A549 treated with CORT108297 at 1 μM for 4 hours (cell line): ENCODE measurements at places on chromosomes 12 and 14. TPM values are rescaled to one million over a fixed set of nuclear protein-coding genes. Genes with fewer than 3 reads are reported as not detected.

The DYRK4 gene
- 40.3 to 47.4 TPM (median 46.8 TPM) in 5 replicates for total RNA-seq

The EGLN3 gene
- 3.5 to 4.6 TPM (median 4.4 TPM) in 5 replicates for total RNA-seq

The TMEM132C gene
- total RNA-seq = not detected in 5 replicates

The TSHR gene
- total RNA-seq = not detected in 5 replicates

The LYZ gene
- 0.30 TPM in 1 of 5 replicates, not detected in the others for total RNA-seq

The HAL gene
- total RNA-seq = 0.16 to 0.30 TPM (median 0.18 TPM) in 4 of 5 replicates, not detected in the other

The LBHD2 gene
- total RNA-seq = 0.12 to 0.39 TPM (median 0.27 TPM) in 3 of 5 replicates, not detected in the others

The CMAS gene
- total RNA-seq = 41.0 to 48.6 TPM (median 46.4 TPM) in 5 replicates

The BMP4 gene
- total RNA-seq = 1.6 to 2.6 TPM (median 2.0 TPM) in 5 replicates

The PDE6H gene
- total RNA-seq = not detected in 5 replicates

The GALNT6 gene
- total RNA-seq = 2.3 to 4.0 TPM (median 2.9 TPM) in 5 replicates

The SYNE3 gene
- total RNA-seq = 0.14 to 0.50 TPM (median 0.36 TPM) in 5 replicates

The CLEC12A gene
- total RNA-seq = not detected in 5 replicates

The SLC2A3 gene
- total RNA-seq = 2.5 to 3.6 TPM (median 3.1 TPM) in 5 replicates

The MMP17 gene
- total RNA-seq = 10.2 to 16.9 TPM (median 12.1 TPM) in 5 replicates

The CCDC88C gene
- total RNA-seq = 5.3 to 7.2 TPM (median 6.2 TPM) in 5 replicates

The HOXC10 gene
- 2.5 to 3.4 TPM (median 2.9 TPM) in 5 replicates for total RNA-seq

The PMEL gene
- total RNA-seq = 0.77 to 1.0 TPM (median 0.89 TPM) in 5 replicates

The UBE3B gene
- 12.5 to 15.2 TPM (median 13.5 TPM) in 5 replicates for total RNA-seq

The KRT78 gene
- 0.08 to 0.14 TPM (median 0.10 TPM) in 3 of 5 replicates, not detected in the others for total RNA-seq
